ENCODE measurements at places on chromosomes 6 and 20. TPM values are rescaled to one million over a fixed set of nuclear protein-coding genes. Genes with fewer than 3 reads are reported as not detected.

DNA sequence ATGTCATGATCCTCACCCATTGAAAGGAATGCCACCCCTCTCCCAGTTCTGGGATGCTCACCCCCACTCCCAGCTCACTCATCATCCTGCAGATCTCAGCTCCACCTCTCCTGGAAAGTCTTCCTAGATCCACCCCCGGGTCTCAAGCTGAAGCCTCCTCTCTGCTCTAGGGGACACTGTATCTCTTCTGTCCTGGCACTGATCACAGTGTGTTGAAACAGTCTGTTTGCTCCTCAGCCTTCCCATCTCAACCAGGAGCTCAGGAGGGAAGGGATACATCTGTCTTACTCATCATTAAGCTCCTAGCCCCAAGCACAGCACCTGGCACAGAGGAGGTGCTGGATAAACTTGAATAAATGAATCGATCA is 80.1 kb downstream of the MRPL14 start:
- H3K27ac ChIP-seq: no peak overlapping the region
- H3K4me3 ChIP-seq: no peak overlapping the region
- no peaks in the 10 kb centered on the region for H3K27me3 ChIP-seq
- H3K36me3 ChIP-seq: no peaks in the 10 kb centered on the region
- no peak for DNase-seq

DNA sequence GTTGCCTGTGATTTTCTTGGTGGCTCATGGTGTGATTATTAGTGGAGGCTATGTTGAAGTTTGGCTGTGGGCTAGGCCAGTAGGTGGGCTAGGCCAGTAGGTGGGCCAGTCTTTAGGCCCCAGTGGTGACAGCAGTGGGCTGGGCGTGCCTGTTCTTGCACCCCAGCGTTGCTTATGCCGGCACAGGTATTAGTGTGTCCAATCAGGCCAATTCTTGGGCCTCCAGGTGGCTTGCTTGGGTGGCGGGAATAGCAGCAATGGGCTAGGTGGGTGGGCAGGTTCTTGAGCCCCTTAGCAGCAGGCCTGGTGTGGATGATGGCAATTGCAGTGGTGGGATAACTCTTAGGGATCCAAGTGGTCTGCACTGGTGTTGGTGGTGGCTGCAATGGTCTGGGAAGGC is 22.9 kb downstream of the GJA10 start:
- H3K27ac ChIP-seq: no peak overlapping the region
- no peak for DNase-seq
- H3K4me1 ChIP-seq: no peaks in the 10 kb centered on the region

- H3K27me3 ChIP-seq: no peaks in the 10 kb centered on the region
- H3K27ac ChIP-seq: peak overlapping the region; percentile 60
- no peak for DNase-seq
- H3K4me3 ChIP-seq: no peak overlapping the region
Measured at GRCh38 chr6:39962831-39963230, 28.6 kb upstream of the MOCS1 start.

PACRG gene
- 2.5 TPM for total RNA-seq

- peaks cover 15% of the 10 kb centered on the region for H3K27me3 ChIP-seq
- H3K4me1 ChIP-seq: no peaks in the 10 kb centered on the region
- no peaks in the 10 kb centered on the region for H3K36me3 ChIP-seq
- no peak overlapping the region for H3K27ac ChIP-seq
Measured at GRCh38 chr6:119096721-119097565, 18.5 kb upstream of the FAM184A start.

RNF217 gene
- 54.6 TPM for total RNA-seq

DNA sequence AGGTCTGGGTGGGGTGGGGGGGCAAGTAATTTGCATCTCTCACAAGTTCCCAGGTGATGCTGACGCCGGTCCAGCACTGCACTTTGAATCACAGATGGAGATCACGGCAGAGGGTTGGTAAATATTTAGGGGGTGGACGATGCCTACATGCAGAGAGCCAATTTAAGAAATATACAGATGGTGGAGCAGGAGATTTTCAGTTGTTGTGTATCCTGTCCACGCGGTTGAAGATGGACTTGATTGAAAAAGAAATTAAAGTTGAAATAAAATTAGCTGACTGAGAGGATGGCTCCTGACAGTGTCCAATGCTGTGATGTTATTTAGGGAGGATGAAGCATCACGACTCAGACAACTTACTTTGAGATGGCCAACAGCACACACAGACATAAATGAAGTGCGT is 74.6 kb downstream of the PHACTR3 start:
- DNase-seq: no peak
- peaks cover 32% of the 10 kb centered on the region for H3K27me3 ChIP-seq
- no peaks in the 10 kb centered on the region for H3K36me3 ChIP-seq
- H3K27ac ChIP-seq: no peak overlapping the region
- no peak overlapping the region for H3K4me3 ChIP-seq
- no peaks in the 10 kb centered on the region for H3K4me1 ChIP-seq

DNA sequence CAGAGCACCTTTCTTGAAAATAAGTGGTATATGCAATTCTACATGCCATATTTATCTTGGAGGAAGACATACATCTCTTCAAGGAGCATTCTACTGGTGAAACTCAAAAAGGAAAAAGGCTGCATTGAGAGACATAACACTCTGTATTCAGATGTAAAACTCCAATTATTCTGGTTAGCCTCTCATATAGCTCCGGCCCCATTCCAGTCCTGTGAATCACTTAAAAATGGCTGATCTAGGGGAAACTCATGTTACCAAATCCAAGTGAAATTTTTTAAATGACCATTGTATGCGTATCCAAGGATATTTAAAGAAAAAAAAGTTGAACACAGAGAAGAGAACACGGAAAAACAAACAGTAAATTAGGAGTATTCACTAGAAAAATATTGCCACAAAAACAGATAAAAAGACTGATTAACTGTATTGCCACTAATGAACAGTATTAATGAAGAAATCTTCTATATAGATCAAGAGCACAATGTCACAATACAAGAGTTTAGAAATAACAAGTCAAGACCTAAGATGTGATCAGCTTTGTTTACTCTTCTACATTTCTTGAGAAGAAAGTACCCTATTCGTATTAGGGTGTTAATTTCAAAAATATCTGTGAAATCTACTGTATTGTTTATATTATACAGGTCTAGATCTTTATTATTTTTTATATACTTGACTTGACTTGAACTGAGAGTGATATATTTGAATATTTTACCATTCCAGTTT is 124.5 kb upstream of the GJE1 start:
- H3K27ac ChIP-seq: no peak overlapping the region
- DNase-seq: no peak
- H3K4me3 ChIP-seq: no peak overlapping the region
- no peaks in the 10 kb centered on the region for H3K27me3 ChIP-seq
- H3K4me1 ChIP-seq: peaks cover 17% of the 10 kb centered on the region

DNA sequence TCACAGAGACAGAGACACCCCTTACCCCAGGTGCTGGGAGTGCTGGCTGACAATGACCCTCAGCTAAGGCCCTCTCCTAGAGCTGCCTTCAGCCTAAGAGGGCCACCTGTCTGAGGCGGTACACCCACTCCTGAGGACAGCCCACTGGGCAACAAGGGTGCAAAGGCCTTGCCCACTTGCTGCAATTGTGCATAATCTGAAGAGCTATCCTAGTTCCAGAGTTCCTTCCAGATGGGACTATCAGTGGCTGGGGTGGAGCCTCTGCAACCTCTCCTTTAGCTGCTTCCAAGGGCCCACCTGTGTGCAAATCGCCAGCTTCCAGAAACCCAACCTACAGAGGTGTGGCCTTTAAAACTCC is 87.5 kb downstream of the PREX1 start:
- peaks cover 3% of the 10 kb centered on the region for H3K27me3 ChIP-seq
- H3K4me1 ChIP-seq: peaks cover 9% of the 10 kb centered on the region
- no peak overlapping the region for H3K27ac ChIP-seq
- peak; percentile 33 for DNase-seq
- peaks cover 9% of the 10 kb centered on the region for H3K36me3 ChIP-seq
- H3K4me3 ChIP-seq: no peak overlapping the region

DNA sequence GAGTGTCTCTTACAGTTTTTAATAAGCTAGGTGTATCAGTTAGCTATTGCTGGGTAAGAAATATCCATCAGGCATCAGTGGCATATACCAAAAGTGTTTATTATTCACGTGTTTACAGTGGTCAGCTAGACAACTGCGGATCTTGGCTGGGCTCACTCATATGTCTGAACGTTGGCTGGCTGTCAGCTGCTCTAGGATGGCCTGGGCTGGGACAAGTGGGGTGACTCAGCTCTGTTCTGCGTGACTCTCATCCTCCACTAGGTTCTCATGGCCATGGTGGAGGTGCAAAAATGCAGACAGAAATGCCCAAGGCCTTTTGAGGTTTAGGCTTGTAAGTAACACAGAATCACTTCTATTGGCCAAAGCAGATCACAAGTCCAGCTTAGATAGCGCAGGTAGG is 22.0 kb downstream of the ZNF341 start:
- no peak for DNase-seq
- H3K27ac ChIP-seq: no peak overlapping the region
- H3K4me3 ChIP-seq: no peak overlapping the region

DNA sequence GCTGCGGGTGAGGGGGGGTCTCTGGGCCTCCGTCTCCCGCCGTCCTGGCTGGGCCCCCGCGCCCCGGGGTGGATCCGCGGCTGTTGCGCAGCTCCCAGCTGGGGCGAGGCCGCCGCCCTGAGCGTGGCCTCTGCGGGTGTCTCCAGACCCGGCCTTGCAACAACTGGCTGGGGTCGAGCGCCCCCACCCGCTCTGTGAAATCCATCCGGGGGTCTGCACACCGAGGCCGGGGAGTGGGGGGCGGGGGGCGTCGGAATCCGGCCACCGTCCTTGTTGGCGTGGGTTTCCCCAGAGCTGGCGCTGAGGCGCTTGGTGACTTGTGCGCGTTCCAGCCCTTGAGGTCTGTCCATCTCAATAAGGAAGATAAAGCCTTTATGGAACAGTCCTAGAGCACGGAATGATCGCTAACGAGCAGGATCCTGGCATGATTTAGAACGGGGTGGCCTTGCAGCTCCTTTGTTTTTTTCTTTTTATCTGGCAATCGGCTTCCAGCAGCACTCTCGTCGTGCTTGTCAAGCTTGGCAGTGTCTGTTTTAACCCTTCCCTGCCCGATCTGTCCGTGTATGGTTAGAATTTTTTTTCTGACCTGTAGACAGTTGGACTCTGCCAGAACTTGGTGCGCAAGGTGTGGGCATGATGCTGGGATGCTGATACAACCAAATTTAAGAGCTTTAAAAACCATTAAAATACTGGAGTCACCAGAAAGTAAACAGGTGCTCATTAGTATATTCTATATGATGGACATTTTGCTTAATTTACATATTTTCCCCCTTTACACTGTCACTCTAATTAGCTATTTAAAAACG is 675 bp downstream of the DSTN start:
- peak overlapping the region; percentile 93 for H3K27ac ChIP-seq
- peak overlapping the region; percentile 86 for H3K4me3 ChIP-seq
- H3K4me1 ChIP-seq: peaks cover 61% of the 10 kb centered on the region
- DNase-seq: no peak

- H3K36me3 ChIP-seq: no peaks in the 10 kb centered on the region
- DNase-seq: no peak
- H3K27me3 ChIP-seq: peaks cover 2% of the 10 kb centered on the region
Measured at GRCh38 chr20:36872852-36873251, 3.1 kb upstream of the TLDC2 start.

- H3K27me3 ChIP-seq: no peaks in the 10 kb centered on the region
- H3K36me3 ChIP-seq: no peaks in the 10 kb centered on the region
- DNase-seq: no peak
- H3K27ac ChIP-seq: no peak overlapping the region
- peaks cover 2% of the 10 kb centered on the region for H3K4me1 ChIP-seq
- no peak overlapping the region for H3K4me3 ChIP-seq
Measured at GRCh38 chr6:144179237-144179636, 28.9 kb downstream of the STX11 start.
